ENCODE measurements at places on chromosomes 4 and X.

GRCh38 chrX:47581731-47582647 is at the start of gene TIMP1:
TSS of gene TIMP1 (plus strand) at chrX:47582436. CDS start at chrX:47583416, 980 bp downstream.
- peak; percentile 96 for DNase-seq

DNA sequence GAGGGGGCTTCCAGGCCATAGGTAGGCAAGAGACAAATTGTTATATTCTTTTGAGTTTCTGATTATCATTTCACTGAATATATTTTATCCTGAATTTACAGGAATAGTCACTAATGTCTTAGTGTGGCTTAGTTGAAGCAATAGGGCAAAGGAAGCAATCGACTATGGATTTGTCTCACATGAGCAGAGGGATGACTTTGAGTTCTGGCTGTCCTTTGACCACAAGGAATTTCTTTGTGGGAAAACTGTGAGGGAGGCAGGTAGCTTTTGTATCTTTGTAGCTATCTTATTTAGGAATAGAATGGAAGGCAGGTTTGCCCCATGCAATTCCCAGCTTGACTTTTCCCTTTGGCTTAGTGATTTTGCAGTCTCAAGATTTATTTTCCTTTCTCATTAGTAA is 207.3 kb upstream of the ANXA10 start:
- no peak for DNase-seq

- DNase-seq: no peak
Measured at GRCh38 chr4:41064953-41065352, 149.4 kb downstream of the APBB2 start.

GRCh38 chrX:81206476-81206875 is 4.6 kb downstream of the SH3BGRL start:
- DNase-seq: no peak

- no peak for DNase-seq
Measured at GRCh38 chr4:181193131-181193930, 1049.9 kb upstream of the TENM3 start.

Data from MG63 (cell line).